Naive B cell (primary cell): ENCODE measurements at places on chromosomes 16 and 17. TPM values are rescaled to one million over a fixed set of nuclear protein-coding genes. Genes with fewer than 3 reads are reported as not detected.

DNA sequence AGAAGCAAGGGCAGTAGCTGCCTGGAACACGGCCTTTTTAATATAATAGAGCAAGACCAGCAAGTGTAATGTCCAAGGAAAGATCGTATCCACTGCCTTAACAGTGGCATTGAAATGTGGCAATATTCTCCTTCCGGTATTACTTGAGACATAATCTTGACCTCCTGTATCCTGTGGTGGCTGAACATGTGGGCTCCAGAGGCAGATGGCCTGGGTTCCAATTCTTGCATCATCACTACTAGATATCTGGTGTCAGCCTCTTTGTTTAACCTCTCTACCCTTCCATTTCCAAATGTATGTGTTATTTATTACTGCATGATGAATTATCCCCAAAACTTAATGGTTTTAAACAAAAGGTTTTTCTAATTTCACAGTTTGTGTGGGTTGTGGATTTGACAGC is 3.5 kb upstream of the CDYL2 start:
- no peak overlapping the region for H3K4me3 ChIP-seq
- H3K4me1 ChIP-seq, result peaks cover 4% of the 10 kb centered on the region
- H3K27ac ChIP-seq, result no peak overlapping the region
- peaks cover 19% of the 10 kb centered on the region for H3K27me3 ChIP-seq
- DNase-seq, result no peak

DNA sequence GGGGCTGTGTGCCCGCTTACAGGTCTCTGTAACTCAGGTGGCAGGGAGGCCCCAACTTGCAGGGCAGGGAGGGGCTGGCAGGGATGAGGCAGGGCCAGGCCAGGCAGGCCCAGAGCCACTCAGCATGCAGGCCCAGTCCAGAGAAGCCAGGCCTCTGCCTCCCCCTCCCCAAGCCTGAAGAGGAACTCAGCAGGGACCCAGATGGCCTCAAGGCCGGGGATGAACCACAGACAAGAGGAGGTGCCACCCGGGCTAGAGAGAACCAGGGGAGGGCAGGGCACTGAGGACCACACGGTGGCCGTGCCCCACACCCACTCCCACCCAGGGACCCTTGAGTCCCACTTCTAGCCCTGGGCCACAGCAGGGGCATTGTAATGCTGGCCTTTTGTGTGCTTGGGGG is 29.8 kb upstream of the EIF1 start:
- peaks cover 12% of the 10 kb centered on the region for H3K4me1 ChIP-seq
- peaks cover 31% of the 10 kb centered on the region for H3K27me3 ChIP-seq
- DNase-seq, result no peak
- H3K27ac ChIP-seq, result no peak overlapping the region
- no peak overlapping the region for H3K4me3 ChIP-seq

The AANAT gene
- not detected for polyA plus RNA-seq

- no peak overlapping the region for H3K4me3 ChIP-seq
- H3K27me3 ChIP-seq, result peaks cover 5% of the 10 kb centered on the region
- no peak overlapping the region for H3K27ac ChIP-seq
- no peaks in the 10 kb centered on the region for H3K4me1 ChIP-seq
Measured at GRCh38 chr17:20063665-20064648, 54.8 kb downstream of the SPECC1 start.

- no peaks in the 10 kb centered on the region for H3K36me3 ChIP-seq
- DNase-seq, result no peak
Measured at GRCh38 chr16:20114356-20114755, 40.7 kb upstream of the GPR139 start.

DNA sequence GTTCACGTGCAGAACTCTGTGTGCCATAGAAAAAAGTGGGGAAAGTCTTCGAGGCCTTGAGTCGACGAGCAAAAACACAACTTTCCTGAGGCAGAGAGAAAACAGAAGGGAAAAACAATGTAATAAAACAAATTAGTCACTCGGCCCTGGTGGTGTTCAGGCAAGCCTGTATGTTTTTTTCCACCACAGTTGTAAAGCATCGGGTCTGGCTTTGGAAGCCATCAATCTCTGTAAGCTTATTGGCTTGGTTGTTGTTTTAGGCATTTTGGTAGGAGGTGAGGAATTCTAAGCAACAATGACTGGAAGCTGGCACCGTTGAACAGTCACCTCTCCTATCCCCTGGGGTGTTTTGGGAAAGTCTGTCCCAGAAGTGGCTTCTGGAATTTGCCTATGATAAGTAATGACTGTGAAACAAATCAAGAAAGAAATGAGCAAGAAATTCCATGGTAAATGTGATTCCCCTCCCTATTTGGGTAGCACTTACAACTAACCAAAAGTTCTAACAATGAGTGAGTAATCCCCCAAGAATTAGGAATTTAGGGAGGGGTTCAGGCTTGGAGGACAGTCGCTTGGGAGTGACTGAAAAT is 2.8 kb downstream of the CDH13 start:
- H3K27ac ChIP-seq, result no peak overlapping the region
- no peaks in the 10 kb centered on the region for H3K36me3 ChIP-seq
- H3K4me3 ChIP-seq, result no peak overlapping the region
- peaks cover 59% of the 10 kb centered on the region for H3K27me3 ChIP-seq
- no peaks in the 10 kb centered on the region for H3K4me1 ChIP-seq

DNA sequence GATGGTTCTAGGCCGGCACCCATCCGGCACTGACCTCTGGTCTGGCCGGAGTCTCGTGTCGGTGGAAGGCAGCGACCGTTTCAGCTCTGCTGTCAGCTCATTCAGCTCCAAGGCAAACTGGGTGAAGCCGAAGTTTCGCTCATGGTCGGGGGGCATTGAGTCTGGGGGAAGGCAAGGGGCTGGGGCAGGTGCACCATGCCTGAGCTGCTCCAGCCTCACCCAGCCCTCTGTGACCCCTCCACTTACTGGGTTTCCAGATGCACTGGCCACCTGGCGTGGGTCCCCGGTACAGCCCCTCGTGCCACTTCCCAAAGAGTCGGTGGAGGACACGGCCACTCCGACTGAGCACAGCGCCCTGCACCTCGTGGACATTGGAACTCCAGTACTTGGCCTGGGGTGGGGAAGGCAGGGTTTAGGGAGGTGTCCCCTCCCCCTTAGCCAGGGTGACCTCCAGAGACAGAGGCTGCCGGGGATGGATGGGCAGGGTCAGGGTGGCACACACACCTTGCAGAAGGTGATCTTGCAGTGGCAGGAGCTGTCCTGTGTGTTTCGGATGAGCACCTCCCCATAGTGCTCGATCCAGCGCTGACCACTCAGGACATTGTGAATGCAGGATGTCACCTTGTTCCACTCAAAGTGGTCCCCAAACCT is 12.6 kb downstream of the OSBPL7 start:
- no peak overlapping the region for H3K27ac ChIP-seq
- no peaks in the 10 kb centered on the region for H3K27me3 ChIP-seq
- H3K4me1 ChIP-seq, result peaks cover 5% of the 10 kb centered on the region
- no peak for DNase-seq

GRCh38 chr17:9401434-9401833 is 174.2 kb downstream of the STX8 start:
- H3K27ac ChIP-seq, result no peak overlapping the region
- peaks cover 22% of the 10 kb centered on the region for H3K36me3 ChIP-seq
- no peaks in the 10 kb centered on the region for H3K27me3 ChIP-seq
- peaks cover 3% of the 10 kb centered on the region for H3K4me1 ChIP-seq
- H3K4me3 ChIP-seq, result no peak overlapping the region

The PIK3R5 gene
- 14.3 TPM for polyA plus RNA-seq

The DYNLRB2 gene
- not detected for polyA plus RNA-seq

The DNAH17 gene
- 0.13 TPM for polyA plus RNA-seq

DNA sequence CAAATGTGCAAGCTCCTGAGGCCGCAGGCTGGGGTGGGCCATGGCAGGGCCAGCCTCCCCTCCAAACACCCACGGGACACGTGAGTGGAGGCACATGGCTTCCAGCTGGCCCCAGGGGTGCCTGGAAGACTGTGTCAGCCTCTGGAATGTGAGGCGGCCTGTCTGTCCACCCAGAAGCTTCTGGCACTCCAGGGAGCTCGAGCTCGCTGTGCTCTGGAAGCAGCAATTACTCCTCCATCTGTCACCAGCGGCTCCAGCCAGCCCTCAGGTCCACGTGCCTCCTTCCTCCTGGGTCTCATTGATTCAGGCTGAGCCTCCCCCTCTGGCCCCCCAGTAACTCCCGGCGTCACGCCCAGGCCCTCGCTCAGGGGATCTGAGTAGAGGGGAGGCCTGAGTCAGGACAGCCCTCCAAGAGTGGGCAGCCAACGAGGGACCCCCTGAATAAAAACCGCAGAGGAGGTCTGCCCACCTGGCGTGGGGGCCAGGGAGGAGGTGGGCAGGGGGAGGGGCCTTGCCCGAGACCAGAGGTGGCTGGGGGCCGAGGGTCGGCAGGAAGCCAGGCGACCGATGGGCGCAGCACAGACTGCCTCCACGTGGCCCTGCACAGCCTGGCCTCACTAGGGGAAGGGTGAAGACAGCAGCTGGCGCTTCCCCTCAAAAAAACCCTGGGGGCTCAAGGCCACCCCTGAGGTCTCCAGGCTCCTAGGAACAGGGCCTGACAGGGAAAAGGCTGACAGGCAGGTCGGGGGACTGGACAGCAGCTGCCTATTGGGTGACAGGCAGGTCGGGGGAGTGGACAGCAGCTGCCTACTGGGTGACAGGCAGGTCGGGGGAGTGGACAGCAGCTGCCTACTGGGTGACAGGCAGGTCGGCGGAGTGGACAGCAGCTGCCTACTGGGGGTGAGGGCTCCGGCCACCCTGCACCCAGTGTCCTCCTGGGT is 11.9 kb downstream of the PIEZO1 start:
- no peaks in the 10 kb centered on the region for H3K27me3 ChIP-seq
- no peak for DNase-seq
- H3K27ac ChIP-seq, result no peak overlapping the region
- H3K4me1 ChIP-seq, result peaks cover 28% of the 10 kb centered on the region
- H3K4me3 ChIP-seq, result no peak overlapping the region

- H3K27me3 ChIP-seq, result no peaks in the 10 kb centered on the region
- H3K36me3 ChIP-seq, result no peaks in the 10 kb centered on the region
- peaks cover 29% of the 10 kb centered on the region for H3K4me1 ChIP-seq
- H3K4me3 ChIP-seq, result peak overlapping the region; percentile 65
- DNase-seq, result no peak
Measured at GRCh38 chr17:75486951-75487350, 28.4 kb downstream of the CASKIN2 start.

The CES5A gene
- not detected for polyA plus RNA-seq

- H3K4me1 ChIP-seq, result no peaks in the 10 kb centered on the region
- DNase-seq, result no peak
- no peaks in the 10 kb centered on the region for H3K36me3 ChIP-seq
- no peaks in the 10 kb centered on the region for H3K27me3 ChIP-seq
- H3K4me3 ChIP-seq, result peak overlapping the region; percentile 48
Measured at GRCh38 chr16:89192956-89193575, 7.3 kb downstream of the SLC22A31 start.

DNA sequence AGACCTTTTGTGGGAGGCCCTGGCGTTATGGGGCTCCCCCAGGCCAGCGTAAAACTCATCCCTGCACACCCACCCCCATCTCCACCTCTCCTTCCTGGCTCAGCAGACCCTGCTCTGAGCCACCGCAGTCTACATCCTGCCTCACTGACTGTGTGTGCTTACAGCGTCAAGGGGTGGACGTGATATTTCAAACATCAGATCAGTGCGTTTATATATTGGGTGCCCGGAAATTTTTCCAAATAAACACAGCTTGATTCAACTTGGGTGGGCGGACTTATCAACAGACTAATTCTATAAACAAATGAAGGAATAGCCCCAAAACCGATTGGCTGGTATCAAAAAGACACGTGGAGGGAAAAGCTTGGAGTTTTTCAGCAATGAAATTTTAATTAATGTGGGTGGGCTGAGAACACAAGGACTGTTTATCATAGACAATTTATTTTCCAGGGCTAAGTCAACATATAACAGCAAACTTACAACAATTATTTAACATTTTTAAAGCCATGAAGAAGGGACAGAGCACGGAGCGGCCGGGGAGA is at the start of gene FOXL1:
FOXL1 (plus strand) TSS at position 489 of the 539 bp plus-strand sequence. CDS start 175 bp downstream, outside the sequence.
- no peak for DNase-seq
- peak within 1 kb of the TSS; percentile 49 for H3K4me3 ChIP-seq
- peaks cover 85% of the 10 kb centered on the region for H3K27me3 ChIP-seq
- H3K36me3 ChIP-seq, result no peaks in the 10 kb centered on the region

DNA sequence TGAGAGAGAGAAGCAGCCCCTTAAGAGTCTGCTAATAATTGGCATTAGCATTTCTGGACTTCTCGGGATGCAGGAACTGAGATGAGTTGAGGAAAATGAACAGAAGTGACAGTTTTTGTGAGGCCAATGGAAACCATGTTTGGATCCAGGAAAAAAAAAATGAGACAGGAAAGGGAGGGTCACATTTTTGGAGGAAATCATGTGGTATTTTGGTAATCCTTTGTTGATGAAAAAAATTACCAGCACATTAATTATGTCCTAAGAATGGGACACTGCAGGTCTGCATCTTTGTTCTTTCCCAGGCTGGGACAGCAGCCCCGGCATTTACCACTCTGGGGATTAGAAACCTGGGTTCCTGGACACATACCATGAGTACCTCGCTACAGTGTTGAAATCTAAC is 109.9 kb upstream of the ZFHX3 start:
- H3K4me1 ChIP-seq, result peaks cover 10% of the 10 kb centered on the region
- DNase-seq, result no peak
- peaks cover under 1% of the 10 kb centered on the region for H3K27me3 ChIP-seq
- no peak overlapping the region for H3K4me3 ChIP-seq
- H3K36me3 ChIP-seq, result no peaks in the 10 kb centered on the region
- H3K27ac ChIP-seq, result no peak overlapping the region

The TEX14 gene
- polyA plus RNA-seq, result 1.0 TPM

DNA sequence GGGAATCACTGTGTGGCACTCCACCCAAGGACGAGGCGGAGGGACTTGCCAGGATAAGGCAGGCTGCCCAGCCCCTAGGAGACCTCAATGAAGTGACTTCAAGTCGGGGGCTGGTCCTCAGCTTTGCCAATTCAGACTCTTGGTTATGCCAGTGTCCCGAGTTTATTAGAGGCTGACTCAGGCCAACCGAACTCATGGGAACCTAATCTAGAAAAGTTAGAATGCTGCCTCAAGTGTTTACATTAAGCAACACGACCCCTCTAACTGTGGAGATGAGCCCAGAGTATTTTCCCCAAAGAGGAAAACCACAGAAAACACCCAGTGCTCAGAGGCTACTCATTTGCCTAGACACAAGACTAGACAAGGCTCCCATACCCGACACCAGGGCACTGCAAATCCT is 1.1 kb upstream of the TEKT3 start:
- peaks cover 10% of the 10 kb centered on the region for H3K36me3 ChIP-seq
- peaks cover 53% of the 10 kb centered on the region for H3K27me3 ChIP-seq
- DNase-seq, result no peak
- H3K27ac ChIP-seq, result no peak overlapping the region

The P3H4 gene
- 0.78 TPM for polyA plus RNA-seq

GRCh38 chr16:8375232-8375587 is 215.1 kb downstream of the TMEM114 start:
- H3K4me3 ChIP-seq, result no peak overlapping the region
- H3K36me3 ChIP-seq, result no peaks in the 10 kb centered on the region
- H3K27me3 ChIP-seq, result no peaks in the 10 kb centered on the region
- no peak for DNase-seq

The KIFC3 gene
- polyA plus RNA-seq, result 0.54 TPM
